Activated CD4-positive, alpha-beta T cell treated with anti-CD3 and anti-CD28 coated beads, Interleukin-2, Interleukin-6, amounts not matched to agents 100 ng/mL and 50 ng/mL, durations not matched to agents 16 hours and 8 hours (primary cell): ENCODE measurements at places on chromosomes 2 and 18.
A peak's percentile ranks its signal among the peaks of the same experiment; 100 is the strongest.

- DNase-seq: no peak
Measured at GRCh38 chr2:70904371-70905216, 31.1 kb upstream of the ATP6V1B1 start.

- DNase-seq: no peak
Measured at GRCh38 chr2:153939124-153939796, 67.5 kb downstream of the GALNT13 start.

- no peak for DNase-seq
Measured at GRCh38 chr2:160996584-160996983, 163.6 kb upstream of the TANK start.

DNA sequence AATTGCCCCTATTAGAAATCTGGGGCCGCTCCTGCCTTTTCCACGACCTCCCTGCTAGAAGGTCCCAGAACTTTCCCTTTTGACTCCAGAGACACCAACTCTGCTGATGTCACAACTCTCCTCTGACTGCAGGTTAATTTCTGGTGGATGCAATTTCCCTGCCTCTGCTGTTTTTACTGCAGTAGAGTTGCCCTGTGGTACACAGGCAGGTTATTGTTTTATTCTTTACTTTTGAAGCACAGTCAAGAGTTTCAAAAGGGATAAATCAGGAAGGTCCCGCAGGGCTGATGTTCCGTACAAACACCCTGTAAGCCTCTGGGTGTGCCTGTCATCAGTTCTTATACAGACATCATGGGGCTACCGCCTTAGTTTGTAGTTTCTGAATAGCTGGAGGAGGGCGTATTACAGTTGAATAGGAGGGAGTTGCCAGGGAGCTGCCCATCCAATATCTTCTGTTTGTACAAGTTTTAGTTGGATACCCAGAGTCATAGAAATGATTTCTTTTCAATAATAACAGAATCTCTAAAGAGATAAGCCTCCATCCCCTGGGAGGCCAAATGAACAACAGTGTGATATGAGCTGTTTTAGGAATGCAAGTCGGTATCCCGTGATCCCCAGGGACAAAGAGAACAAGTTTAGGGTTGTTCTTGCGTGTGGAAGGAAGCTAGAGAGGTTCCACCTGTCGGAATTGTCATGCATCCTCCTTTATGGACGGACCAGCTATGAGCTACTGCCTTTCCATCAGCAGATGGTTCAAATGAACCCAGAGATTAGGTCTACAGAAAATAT, 108.4 kb upstream of the COPS8 start:
- no peak for DNase-seq

DNA sequence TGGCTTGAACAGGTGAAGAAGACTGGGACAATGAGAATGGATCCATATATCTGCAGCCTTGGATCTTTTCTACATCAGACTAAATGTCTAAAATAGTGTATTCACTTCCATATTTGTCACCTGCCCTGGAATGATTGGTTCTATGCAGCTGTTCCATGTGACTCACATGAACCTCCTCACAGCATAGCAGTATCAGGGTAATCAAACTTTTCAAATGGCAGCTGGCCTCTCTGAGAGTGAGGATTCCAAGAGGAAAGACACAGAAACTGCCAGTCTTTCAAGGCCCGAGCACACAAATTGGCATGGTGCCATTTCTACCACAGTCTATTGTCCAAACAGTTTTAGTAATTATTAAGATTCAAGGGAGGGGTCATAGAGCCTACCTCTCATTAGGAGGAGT, 859.3 kb downstream of the BCL11A start:
- no peak for DNase-seq

DNA sequence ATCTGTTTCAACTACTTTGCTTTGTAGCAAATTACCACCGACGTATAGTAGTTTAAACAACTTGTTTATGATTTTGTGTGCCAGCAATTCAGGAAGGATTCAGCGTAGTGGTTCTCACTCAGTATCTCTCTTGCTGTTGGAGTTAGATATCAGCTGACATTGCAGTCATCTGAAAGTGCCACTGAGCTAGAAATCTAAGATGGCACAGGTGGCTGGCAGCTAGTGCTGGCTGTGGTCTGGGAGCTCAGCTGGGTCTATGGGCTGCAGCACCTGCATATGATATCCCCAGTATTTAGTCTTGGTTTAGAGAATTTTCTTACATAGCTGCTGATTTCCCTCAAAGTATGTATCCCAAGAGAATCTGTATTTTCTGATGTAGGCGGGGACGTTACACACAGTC, 235.6 kb downstream of the SCG2 start:
- DNase-seq: no peak

DNA sequence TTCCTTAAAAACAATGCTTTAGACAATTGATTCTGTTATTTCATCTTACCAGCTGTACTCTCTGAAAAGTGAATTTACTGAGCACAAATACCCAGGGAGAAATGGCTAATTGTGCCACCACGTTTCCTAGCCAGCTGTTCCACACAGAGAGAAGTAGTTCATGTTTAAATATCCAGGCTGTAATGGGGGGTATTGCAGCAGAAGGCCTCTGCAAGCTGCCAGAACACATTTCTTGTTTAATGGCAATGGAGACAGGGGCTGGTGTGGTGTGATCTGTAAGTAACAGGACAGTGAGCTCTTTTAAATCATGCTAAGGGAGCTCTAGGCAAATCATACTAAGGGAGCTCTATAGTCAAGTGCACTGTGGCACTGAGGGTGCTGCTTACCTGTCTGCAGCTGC, 809.2 kb downstream of the CNTNAP5 start:
- DNase-seq: no peak

DNA sequence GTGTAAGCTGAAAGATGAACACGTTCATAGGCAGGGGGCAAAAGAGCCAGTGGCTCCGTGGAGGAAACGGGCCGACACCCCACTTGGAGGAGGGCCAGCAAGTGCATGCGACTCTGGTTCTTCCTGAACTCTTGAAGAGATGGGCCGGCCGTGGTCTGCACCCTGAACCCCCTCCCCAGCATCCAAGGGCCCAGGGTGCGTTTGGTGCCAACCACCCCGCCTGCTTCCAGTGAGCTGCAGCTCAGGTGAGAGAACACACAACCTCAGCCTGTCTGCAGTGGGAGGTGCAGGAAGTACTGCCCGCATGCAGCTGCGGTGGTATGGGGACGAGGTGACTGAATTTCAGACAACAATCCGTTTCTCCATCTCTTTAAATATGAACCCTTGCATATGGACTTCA, 58.9 kb downstream of the ADNP2 start:
- no peak for DNase-seq

- DNase-seq: no peak
Measured at GRCh38 chr2:134141598-134142340, 112.1 kb upstream of the MGAT5 start.

DNA sequence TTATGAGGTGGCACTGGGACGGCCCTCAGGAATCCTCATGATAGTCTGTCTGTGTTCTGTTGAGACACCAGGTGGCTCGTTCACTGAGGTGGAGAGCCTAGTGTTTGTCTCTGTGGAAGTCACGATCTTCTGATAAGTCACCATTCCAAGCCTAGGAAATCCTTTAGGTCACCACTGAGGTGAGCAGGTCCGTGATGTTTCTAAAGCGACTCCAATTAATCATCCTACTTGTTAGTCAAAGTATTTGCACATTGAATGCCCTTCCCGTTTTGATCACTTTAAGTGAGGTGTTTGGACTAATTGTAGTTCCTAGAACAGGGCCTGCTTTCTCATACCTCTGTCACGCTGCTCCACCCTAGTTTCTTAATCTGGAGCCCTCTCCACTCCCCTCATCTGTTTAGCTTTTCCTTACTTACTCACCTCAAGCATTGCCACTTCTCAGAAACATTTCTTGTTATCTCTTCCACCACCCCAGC, 28.0 kb upstream of the DSG3 start:
- no peak for DNase-seq

DNA sequence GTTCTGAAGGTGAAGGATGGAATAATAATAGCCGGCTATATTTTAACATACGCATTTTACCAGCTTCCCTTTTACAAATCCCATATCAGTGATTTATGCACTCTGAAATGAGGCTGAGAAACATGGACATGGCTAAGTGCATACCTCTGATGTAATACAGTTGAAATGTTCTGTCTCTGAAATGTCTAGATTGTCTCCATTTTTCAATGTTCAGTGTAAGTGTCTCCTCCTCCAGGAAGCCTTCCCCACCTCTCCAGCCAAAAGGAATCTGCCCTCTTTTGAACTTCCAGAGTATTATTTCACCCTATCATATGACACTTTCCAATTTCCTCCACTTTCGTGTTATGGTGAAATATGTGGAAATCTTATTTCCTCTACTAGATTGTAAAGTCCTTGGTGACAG, 29.5 kb upstream of the ME2 start:
- no peak for DNase-seq

GRCh38 chr2:27136751-27137150, 2.3 kb upstream of the PREB start:
- no peak for DNase-seq

- DNase-seq: no peak
Measured at GRCh38 chr2:180690611-180691010, 289.8 kb upstream of the UBE2E3 start.

DNA sequence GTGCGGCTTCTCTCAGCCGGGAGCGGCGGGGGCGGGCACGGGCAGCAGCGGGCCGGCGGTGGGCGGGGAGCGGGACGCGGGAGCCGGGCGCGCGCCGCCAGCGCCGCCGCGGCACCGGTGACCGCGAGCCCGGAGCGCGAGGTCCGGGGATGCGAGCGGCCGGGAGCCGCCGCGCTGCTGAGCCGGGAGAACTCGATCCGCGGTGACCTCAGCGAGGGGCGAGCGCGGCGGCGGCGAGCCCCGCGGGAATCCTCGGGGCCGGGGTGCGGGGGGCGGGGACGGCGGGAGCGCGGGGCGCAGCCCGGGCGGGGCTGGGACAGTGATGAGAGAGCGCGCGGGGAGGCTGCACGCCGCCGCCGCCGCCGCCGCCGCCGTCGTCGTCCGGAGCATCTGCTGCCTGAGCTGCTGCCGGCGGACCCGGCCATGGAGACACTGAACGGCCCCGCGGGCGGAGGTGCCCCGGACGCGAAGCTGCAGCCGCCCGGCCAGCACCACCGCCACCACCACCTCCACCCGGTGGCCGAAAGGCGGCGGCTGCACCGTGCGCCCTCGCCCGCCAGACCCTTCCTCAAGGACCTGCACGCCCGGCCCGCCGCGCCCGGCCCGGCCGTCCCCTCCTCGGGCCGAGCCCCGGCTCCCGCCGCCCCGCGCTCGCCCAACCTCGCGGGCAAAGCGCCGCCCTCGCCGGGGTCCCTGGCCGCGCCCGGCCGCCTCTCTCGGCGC, at the start of gene MTCL1:
Gene MTCL1 (plus strand): TSS at position 319 of the 723 bp plus-strand sequence. CDS start 105 bp downstream, at position 424.
- DNase-seq: peak; percentile 23

- no peak for DNase-seq
Measured at GRCh38 chr2:44250376-44250775, 24.9 kb upstream of the SLC3A1 start.

GRCh38 chr2:219530048-219530963, 13.3 kb downstream of the CHPF start:
- DNase-seq: peak; percentile 90

GRCh38 chr2:190121971-190122370, 59.4 kb upstream of the MSTN start:
- peak; percentile 6 for DNase-seq
